Inflammatory macrophage (primary cell): ENCODE measurements at places on chromosomes 5 and 9.

- DNase-seq: no peak
These were observed 21.7 kb downstream of the EXOSC2 start for GRCh38 chr9:130715270-130715669.

GRCh38 chr9:15837079-15837679 is 284.3 kb downstream of the CCDC171 start:
- peak; percentile 42 for DNase-seq

- DNase-seq: no peak
These were observed 145.6 kb downstream of the TRPM3 start for GRCh38 chr9:70975821-70976220.

GRCh38 chr5:126143622-126144021 is 279.6 kb upstream of the GRAMD2B start:
- no peak for DNase-seq

- DNase-seq: no peak
These were observed 208.7 kb upstream of the IER5L start for GRCh38 chr9:129386812-129387177.

DNA sequence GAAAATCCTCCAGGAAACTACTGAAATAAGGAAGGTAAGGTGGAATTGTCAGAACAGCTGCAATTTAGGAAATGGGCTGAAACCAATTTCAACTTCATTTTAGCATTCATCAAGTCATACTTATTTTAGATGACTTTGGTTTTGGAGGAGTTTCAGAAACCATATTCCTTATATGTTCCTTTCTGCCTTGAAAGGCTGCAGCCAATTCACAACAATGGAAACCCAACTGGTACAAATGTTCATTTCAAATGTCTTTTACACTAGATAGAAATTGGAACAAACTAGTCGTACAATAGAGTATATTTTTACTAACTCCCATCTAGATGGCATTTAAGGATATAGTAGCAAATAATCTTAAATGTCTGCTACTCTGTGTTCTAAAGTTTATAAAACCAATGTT is 82.6 kb upstream of the ANKH start:
- DNase-seq: no peak

DNA sequence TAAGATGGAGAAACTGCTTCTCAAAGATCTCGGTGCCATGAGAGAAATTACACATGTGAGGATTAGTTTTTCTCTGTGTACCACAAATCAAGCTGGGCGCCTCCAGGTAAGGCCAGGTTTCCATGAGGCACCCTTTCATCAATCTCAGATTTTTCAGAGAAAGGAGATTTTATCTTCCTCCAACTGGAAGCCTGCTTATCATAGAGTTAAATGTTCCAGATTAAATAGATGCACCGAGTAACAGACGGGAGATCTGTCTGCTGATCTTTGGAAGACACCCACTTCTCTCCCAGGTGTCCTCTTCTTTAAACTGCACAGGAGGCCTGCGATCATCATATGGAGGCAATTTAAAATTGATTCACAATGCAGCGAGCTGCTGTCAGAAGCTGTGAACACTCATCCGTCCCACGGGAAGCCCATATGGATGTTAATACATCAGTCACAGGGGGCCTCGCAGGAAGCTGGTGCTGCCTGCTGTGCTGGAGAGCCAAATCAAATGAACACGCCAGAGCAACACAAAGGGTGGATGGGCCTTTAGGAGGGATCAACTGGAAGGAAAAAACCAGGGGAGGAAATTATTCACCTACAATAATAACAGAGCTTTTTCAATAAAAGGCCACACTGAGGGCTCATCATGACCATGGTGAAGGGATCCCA is 93.3 kb downstream of the TLE1 start:
- DNase-seq: no peak

- no peak for DNase-seq
These were observed 11.4 kb downstream of the GCNT4 start for GRCh38 chr5:75040973-75041372.

GRCh38 chr5:164672205-164672604 is 1166.8 kb downstream of the MAT2B start:
- no peak for DNase-seq

DNA sequence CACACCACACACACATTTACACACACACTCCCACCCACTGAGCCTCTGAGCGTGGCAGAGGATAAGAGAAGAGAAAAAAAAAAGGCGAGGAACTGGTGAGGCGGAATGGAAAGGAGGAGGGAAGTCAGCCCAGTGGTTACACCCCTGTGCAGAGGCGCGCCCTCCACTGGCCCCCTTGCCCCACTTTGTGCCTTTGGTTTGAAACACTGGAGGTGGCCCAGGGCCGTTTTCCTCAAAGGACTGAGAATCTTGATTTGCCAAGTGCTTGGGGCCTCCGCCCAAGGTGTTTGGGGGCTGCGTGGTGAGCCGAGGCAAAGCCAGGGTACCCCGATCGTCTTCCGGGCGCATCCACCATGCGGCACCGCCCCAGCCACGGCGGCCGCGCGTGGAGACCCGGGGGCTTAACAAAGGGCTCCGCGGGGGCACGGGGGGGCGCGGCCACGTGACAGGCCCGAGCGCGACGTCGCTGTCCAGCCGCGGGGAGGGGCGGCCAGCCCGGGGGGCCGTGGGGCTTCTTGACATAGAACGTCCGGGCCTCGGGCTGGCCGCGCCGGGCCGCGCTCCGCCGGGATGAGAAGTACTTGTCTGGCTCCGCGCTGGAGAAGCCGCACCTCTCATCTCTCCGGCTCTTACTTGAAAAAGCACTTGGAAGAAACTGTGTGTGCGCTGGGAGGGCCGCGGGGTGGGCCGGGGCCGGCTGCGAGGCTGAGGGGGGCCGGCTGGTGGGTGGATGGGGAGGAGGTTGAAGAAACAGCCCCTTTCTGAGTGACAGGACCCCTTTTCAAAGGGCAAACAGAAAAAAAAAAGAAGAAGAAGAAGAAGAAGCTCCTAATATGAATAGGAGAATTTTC is 21.0 kb downstream of the NR2F1 start:
- no peak for DNase-seq

DNA sequence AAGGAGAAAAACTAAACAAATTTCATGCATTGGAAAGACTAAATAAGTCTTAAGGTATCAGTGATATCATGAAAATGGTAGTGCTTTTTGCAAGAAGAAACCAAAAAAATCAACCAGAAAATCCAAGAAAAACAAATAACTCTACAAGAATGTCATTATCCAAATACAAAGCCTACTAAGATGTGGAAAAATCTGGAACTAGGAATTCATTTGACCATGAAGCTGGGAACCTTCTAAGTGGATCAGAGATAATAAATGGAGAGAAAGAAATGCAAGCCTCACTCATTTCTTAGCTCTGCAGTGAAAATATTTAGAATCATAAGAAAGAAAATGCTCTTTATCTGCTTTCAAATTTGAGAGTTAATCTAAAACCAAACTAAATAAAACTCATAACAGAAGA is 51.3 kb downstream of the RASEF start:
- no peak for DNase-seq

- DNase-seq: no peak
These were observed 18.4 kb upstream of the ERCC6L2 start for GRCh38 chr9:95857124-95857523.

DNA sequence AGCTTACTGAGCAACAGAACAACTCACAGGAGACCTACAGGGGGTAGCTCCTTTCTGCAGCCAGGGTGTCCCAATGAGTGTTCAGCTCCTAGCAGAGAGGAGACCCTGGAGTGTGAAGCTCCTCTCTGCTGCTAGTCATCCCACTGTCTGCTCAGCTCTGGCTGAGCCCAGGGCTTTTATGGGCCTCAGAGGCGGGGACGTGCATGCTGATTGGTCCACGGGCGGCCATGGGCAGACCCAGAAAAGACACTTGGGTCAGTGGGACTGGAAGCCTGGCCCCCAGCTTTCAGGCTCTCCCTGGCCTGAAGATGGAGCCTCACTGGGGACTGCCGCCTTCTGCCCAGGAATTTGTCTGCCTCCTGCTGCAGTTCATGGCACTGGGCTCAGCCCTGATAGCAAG is 40.6 kb downstream of the TSPAN17 start:
- DNase-seq: no peak

DNA sequence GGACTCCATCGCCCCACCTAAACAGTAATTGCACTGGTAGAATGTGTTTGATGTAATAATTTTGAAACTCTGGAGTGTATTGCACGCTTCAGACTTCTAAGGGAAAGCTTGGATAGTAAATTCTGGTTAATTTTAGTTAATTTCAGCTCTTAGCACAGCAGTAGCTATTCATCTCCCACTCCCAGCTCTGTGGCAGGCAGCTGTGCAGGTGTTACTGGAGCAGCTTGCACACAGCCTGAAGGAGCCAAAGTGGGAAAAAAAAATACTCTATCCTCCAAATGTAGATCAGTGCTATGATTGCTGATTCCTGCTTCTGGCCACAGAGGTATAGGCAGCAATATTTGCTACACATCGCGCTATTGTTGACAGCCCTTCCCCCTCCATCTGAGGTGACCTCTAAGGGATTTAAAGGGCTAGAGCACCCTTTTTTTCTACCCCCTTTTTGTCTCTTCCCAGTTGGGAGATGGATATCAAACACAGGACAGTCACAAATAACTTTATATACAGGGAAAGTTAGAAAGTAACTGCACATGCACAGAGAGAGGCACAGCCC is 97.4 kb downstream of the KCTD16 start:
- DNase-seq: no peak

- peak; percentile 55 for DNase-seq
These were observed 224.1 kb downstream of the ACTL7B start for GRCh38 chr9:108631496-108632285.

DNA sequence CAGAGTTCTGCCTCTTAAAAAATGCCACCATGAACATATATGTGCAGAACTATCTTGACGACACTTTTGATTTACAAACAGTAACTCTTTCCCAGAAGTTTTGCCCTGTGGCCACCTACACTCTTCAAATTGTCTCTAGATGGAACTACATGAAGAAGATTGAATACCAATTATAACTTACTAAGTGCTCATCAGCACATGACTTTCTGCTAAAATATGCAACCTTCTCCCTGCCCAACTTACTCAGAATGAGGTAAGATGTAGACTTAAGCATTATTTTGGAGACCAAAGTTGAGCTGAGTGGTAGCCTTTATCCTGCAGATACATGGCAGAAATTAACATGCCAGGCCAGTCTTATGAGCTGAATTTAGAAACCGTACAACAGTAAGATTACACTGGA is 105.4 kb downstream of the SEMA5A start:
- DNase-seq: no peak

GRCh38 chr5:39352951-39353350 is 11.3 kb downstream of the C9 start:
- DNase-seq: no peak

GRCh38 chr9:20335668-20336332 is 286.5 kb downstream of the MLLT3 start:
- DNase-seq: no peak

DNA sequence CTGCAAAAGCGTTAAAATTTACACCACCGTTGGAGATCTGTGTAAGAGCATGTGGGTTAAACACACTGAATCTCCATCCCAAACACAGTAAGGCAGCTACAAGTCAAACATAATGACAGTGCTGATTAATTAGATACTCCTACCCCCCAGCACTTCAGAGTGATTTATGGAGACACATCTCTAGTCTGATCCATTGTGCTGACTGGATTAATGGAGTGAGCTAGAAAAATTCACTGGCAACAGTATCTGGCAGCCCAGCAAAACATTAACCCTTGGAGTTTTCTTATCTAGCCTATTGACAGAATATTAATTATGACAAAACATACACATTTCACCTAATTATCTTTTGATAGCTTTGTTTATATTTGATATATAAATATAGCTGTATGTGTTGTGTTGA is 188.6 kb upstream of the ISL1 start:
- no peak for DNase-seq

DNA sequence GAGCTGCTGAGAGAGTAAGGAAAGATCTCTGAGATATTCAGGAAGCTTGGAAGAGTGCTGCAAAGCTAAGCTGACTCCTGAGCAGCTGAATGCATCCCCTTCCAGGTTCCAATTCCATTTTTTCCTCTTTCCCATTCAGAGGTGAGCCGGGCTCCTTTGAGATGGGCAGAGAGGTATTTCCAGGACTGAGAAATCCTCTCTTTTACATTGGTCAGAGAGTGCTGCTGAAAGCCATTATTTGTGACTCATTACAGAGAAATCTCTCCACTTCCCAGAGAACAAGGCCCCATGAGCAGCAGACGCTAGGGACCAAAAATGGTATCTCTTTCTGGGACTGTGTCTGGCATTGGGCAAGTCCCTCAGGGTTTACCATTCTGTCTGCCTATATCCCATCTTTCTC is 3.7 kb downstream of the MCTP1 start:
- DNase-seq: no peak

- DNase-seq: no peak
These were observed 39.4 kb downstream of the TNFAIP8 start for GRCh38 chr5:119395080-119395836.

DNA sequence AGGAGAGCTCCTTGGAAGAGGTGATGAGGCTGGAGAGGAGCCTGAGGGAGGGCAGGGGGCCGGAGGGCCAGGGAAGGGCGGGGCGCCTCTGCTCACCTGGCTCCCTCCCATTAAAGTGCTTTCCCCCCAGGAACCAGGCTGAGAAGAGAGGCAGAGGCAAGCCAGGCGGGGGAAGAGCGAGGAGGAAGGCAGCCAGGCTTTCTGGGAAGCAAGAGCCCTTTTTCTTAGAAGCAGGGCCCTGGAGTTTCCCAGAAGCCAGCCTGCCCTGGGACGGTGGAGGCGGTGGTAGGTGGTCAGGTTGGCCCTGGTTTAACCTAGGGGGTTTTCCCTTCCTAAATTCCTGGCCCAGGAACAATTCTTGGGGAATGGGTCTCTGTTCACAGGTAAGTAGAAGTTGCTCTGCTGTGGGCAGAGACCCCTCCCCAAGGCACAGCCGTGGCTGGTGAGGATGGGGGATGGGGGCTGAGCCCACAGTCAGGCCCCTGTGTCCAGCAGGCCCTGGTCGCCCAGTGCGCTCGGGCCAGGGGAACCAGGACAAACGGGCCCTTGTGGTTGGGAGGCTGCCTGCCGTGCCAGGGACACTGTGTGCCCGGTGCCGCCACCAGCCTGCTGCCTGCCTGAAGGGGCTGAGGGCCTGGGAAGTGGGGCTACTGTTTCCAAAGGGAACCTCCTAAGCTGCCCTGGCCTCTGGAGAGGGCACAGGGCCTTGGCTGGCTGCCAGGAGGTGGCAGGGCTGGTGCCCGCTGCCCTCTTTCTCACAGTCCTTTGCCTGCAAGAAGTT is 16.6 kb upstream of the RALGDS start:
- DNase-seq: peak; percentile 48

DNA sequence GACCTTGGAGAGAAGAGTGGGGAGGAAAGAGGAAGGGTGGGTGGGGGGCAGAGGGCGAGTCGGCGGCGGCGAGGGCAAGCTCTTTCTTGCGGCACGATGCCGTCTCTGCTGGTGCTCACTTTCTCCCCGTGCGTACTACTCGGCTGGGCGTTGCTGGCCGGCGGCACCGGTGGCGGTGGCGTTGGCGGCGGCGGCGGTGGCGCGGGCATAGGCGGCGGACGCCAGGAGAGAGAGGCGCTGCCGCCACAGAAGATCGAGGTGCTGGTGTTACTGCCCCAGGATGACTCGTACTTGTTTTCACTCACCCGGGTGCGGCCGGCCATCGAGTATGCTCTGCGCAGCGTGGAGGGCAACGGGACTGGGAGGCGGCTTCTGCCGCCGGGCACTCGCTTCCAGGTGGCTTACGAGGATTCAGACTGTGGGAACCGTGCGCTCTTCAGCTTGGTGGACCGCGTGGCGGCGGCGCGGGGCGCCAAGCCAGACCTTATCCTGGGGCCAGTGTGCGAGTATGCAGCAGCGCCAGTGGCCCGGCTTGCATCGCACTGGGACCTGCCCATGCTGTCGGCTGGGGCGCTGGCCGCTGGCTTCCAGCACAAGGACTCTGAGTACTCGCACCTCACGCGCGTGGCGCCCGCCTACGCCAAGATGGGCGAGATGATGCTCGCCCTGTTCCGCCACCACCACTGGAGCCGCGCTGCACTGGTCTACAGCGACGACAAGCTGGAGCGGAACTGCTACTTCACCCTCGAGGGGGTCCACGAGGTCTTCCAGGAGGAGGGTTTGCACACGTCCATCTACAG is 760 bp downstream of the NPR3 start:
- no peak for DNase-seq
